ENCODE measurements at places on chromosomes 7 and 10.

DNA sequence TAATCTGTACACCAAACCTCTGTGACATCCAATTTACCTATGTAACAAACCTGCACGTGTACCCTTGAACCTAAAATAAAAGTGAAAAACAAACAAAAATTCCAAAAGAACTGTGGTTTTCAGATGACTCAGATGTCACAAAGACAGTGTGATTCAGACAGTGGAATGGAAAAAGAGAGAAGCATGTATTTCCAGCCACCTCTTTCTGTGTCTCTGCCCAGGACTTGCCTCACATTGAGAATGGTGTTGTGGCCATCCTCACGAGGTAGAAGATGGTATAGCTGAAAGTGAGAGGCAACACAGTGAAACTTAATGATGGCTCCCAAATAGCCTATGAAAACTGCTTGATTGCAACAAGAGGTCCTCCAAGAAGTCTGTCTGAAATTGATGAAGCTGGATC lies 78.0 kb downstream of the ARL5B start:
- DNase-seq, result no peak

GRCh38 chr10:43202657-43203447 lies 64.0 kb downstream of the RASGEF1A start:
- DNase-seq, result no peak

GRCh38 chr7:29143751-29144150 lies 2.6 kb downstream of the CPVL start:
- DNase-seq, result no peak

DNA sequence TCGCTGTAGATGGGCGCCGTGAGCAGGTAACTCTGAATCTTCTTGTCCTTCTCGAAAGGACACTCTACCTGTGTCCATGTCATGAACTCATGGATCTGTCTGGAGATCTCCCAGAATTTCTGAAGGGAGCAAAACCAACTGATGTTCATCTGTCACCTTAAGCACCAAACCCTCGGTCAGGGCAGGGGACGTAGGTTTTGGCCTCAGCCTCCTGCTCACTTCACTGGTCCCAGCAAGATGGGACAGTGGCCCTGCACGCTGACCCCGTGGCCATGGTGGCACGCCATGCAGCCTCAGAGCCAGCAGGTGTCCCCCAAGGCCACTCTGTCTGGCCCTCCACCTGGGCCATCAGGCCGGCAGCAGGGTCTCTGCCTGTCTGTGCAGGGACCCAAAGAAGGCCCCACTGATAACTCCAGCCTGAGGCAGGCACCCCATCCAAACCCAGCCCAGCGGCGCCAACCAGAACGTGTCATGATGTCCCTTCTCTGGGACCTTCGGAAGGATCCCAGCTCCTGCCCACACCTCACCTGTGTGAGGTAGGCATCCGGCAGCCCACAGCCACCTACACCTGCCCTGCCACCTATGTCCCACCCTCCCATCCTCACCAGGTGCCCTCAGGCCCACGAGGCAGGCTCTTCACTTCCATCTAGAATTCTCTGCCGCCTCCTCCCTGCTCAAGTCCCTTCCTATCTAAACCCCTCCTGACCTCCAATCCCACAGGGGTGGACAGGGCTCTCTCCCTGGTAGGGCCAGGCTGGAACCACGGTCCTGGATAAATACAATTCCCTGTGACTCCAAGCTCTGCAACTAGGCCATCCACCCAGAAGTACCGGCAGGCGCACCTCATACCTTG lies 59.0 kb downstream of the CSGALNACT2 start:
- DNase-seq, result no peak

DNA sequence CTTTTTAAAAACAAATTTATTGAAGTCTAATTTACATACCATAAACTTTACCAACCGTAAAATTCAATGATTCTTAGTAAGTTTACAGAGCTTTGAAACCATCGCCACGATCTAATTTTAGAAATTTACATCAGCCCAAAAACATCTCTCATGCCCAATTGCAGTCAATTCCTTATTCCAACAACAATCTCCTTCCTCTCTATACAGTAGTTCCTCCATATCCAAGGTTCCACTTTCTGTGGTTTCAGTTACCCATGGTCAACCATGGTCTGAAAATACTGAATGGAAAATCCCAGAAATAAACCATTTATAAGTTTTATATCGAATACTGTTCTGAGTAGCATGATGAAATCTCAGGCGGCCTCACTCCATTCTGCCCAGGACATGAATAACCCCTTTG lies 183.4 kb upstream of the ADCY1 start:
- no peak for DNase-seq

Data from KBM-7 (cell line).